Fibroblast of skin of left biceps (primary cell): ENCODE measurements at places on chromosomes 1 and 21.

DNA sequence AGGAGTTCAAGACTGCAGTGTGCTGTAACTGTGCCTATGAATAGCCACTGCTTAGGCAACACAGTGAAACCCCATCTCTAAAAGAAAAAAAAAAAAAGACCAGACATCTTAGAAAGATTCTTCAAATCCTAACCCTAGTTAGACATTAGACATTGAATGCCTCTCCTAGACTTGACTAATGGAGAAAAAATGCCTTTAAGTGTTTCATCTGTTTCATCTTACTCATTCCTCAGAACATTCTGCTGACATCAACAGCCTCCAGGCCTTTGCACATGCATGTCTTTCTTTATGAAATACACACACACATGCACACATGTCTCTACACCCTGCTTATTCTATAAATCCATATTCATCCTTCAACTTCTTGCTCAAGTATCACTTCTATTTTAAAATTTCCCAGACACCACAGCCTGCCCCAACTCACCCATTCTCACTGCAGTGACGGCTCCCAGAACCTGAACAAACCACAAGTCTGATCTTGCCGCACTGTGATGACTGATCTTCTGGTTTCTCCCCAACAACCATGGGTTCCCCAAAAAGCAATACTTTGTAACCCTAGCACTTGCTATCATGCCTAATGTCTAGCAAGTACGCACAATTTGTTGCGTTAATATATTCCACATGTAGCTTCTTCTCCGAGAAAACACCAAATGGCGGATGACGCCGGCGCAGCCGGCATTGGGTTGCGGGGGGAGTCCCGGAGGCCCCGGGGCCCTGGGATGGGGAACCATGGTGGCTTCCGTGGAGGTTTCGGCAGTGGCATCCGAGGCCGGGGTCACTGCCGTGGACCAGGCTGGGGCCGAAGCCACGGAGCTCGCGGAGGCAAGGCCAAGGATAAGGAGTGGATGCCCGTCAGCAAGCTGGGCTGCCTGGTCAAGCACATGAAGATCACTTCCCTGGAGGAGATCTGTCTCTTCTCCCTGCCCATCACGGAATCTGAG, 37.4 kb downstream of the LRRC52 start:
- DNase-seq = peak; percentile 56

- no peak for DNase-seq
Measured at GRCh38 chr1:110726755-110727154, 52.0 kb upstream of the KCNA3 start.

DNA sequence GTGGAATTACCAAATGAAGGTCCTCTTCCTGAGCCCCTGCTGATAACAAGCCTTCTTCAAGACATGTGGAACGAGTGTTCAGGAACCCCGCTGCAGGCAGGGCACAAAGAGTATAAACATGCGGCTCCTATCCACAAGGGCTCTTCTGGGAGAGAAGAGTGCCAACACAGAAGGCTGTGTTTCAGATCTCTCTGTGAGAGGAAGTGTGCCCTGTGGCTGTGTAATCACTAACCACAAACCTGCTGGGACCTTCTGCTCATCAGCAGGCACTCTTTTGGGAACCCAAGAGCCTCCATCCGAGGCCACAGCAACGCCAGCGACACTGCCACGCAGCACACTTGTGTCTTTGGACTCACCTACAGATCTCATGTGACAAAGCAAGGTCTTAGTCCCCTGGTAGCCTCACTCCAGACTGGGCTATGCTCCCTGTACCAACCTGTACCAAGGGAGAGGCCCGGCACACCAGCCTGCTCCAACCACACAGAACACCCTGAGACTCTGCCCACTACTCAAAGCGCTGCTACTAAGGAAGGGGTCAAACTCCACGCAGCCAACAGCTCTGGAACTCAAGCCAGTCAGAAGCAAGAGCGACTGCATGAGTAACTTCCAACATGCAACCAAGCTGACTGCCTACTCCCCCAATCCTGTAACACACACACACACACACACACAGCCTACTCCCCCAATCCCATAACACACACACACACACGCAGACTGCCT, 7.8 kb downstream of the PTTG1IP start:
- no peak for DNase-seq

DNA sequence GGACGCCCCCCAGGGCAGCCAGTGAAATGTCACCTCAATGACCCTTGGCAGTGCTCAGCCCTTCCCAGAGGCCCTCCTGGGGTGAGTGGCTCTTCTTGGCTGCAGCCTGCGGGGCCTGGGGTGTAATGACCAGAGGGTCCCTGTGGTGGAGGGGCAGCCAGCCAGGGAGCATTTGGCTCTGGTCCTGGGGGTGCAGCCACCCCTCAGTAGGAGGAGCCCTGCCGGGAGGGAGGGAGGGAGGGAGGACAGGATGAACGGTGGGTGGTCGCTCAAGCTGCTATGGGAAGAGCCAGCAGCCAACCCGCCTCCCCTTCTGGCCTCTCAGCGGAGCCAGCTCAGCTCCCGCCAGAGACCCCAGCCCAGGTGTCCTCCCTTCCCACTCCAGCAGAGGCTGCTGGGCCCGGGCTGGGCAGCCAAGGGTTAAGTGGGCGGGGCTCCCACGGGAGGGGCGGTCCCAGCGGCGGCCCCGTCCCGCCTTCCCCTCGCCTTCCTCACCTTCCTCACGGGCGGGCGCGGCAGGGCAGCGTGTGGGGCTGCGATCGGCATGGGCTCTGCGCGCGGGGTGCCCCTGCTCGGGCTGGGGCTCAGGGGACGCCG, 9.0 kb upstream of the PLCH2 start:
- DNase-seq = no peak

DNA sequence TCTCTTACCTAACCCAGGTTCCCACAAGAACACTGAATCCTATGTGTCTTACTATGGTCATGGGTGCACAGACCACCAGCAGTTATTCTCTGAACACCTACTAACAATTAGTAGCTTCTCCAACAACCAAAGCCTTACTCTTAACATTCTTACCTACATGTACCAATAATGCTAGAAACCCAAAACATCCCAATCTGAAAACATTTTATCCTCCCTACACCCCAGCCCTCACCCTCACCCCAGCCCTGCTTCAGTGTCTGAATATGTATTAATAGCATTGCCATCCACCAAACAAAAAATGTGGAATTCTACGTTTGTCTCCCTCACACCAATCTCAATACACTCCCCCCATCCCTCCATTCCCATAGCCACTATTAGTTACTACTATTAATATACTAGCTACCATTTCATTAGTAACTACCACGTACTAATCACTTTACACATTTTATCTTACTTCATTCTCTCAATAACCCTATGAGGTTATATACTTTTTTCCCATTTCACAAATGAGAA, 2.6 kb downstream of the TRIM33 start:
- DNase-seq = no peak

DNA sequence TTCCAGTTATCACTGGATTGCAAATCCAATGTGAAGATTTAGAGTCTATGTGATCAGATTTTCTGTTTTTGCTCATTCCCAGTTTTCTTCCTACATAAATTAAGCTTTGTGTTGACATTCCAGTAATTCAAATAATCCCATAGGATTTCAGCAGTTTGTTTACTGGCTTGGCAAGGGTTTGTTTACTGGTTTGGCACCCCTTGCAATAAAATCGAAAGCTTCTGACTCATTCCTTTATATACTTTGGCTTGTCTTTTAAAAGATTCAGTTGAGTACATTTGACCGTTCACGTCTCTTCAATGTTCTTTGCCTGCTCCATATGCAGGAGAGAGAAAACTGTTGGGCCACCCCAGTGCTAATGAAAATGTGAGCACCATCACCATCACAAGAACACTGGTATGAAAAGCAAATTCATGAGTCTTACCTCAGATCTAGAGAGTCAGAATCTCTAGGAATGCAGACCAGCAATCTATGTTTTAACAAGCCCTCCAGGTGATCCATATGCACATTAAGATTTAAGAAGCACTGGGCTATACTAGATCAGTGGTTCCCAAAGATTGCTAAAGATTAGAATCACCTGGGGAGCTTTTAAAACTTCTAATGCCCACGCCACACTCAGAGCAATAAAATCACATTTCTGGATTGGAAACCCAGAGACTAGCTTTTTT, 32.8 kb downstream of the ZC3H11B start:
- no peak for DNase-seq

- DNase-seq = no peak
Measured at GRCh38 chr1:150022357-150022756, 11.8 kb upstream of the OTUD7B start.

GRCh38 chr1:89630048-89630447, 2.9 kb upstream of the LRRC8C start:
- no peak for DNase-seq

- DNase-seq = no peak
Measured at GRCh38 chr1:33301273-33301984, 19.5 kb downstream of the A3GALT2 start.

DNA sequence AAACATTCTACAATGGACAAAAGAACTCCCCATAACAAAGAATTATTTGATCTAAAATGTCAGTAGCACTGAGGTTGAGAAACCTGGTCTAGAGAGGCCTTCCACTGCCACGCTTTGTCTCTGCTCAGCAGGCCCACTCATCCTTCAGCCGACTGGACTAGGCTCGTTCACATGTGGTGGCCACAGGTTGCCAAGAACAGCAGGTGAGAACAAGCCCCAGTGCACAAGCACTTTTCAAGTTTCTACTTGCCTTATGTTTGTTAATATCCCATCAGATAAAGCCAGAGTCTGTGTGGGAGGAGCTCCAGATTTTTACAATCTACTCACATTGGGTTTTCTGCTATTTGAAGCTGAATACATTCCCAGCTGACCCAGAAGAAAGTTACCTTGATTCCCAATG, 9.1 kb upstream of the EFHD2 start:
- DNase-seq = no peak

DNA sequence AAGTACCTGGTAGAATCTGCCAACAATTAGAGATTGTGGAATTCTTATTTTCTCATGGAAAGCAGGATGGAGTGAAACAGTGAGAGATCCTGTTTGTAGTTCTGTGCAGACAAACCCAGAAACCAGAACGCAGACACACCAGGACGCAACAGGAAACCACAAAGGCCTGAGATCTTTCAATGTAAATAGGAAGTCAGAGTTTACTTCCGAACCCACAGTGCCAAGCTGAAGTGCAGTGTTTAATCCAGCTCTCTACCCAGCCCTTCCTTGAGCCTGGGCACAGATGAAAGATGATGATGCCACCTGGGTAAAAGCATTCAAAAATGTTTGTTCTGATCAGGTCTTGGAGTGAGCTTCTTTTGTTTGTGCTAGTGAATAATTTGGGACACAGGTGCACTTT, 244.2 kb upstream of the HOOK1 start:
- no peak for DNase-seq

GRCh38 chr1:8082945-8083344, 56.8 kb upstream of the ERRFI1 start:
- no peak for DNase-seq

DNA sequence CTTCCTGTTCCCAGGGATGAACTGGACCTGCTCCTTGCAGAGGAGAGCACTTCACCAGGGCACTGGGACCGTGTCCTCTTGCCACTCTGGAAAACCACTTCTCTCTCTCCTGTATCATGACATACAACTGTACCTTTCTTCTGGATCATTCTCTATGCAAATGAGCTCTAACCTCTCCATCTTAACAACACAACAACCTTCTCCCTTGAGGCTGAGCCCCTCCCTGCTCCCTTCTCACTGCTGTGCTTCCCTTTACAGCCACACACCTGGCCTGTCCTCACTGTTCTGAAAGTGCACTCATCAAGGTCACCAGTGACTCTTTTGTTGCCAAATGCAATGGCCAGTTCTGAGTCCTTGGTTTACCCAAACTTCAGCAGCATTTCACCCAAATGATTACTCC, 54.5 kb upstream of the MRPS6 start:
- no peak for DNase-seq

GRCh38 chr1:228368801-228369607, 37.6 kb downstream of the TRIM11 start:
- DNase-seq = no peak

DNA sequence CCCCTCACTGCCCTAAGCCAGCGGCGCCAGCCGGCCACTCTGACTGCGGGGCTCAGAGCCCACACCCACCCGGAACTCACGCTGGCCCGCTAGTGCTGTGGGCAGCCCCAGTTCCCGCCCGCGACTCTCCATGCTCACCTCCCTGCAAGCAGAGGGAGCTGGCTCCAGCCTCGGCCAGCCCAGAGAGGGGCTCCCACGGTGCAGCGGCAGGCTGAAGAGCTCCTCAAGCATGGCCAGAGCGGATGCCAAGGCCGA, 41.5 kb downstream of the SLC2A1 start:
- no peak for DNase-seq

DNA sequence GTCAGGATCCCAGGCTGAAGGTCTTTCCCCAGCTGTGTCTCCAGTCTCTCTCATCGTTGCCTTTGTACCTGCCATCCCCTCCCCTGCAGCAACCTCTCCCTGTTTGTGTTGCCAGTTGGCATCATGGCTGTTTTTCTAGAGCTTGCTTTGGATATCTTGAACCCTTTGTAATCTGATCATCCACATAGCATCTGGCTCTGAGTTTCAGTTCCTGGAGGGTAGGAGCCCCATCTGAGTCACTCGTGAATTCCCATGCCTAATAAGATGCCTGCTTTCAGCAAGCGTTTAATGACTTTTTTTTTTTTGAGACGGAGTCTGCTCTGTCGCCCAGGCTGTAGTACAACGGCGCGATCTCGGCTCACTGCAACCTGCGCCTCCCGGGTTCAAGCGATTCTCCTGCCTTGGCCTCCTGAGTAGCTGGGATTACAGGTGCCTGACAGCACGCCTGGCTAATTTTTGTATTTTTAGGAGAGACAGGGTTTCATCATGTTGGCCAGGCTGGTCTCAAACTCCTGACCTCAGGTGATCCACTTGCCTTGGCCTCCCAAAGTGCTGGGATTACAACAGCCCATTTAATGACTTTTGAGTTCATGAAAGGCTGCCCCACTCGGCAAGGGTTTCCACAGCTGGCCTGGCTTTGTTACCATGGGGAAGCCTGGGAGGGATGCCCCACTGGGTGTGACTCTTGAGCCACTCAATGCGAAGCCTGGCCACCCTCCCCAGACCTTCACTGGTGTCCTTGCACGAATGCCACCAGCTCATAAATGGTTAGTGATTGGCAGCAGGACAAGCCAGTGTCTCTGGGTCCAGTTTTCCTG, 11.9 kb downstream of the ALPL start:
- DNase-seq = no peak

DNA sequence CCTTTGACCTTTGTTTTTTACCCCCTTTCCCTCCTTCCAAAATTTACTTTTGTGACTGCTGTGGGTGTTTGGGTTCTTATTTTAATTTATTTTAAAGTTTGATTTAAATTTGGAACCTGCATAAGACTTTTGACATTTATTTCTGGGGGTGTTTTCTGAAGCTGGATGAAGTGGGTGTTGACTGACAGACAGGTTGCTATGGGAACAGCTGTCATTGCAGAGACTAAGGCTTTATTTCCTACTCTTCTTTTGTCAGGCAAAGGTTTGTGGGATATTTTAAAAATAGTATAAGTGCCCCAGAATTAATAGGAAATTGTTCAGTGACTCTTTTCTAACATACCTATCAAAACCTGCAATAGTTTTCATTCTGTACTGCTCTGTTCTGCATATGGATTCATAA, 290.8 kb upstream of the ESRRG start:
- DNase-seq = no peak

- DNase-seq = no peak
Measured at GRCh38 chr1:95733031-95733430, 499.0 kb downstream of the RWDD3 start.

GRCh38 chr1:34645919-34646318, 108.9 kb upstream of the GJB5 start:
- DNase-seq = no peak
